Cerebellum (tissue), 4 donors: ENCODE measurements at places on chromosomes 5 and 9. TPM values are rescaled to one million over a fixed set of nuclear protein-coding genes. Genes with fewer than 3 reads are reported as not detected.
A peak's percentile ranks its signal among the peaks of the same experiment; 100 is the strongest.

Gene CPLANE1
- 76.8 TPM for total RNA-seq

Gene PKN3
- 4.2 TPM for total RNA-seq

Gene LHFPL2
- 34.2 TPM for total RNA-seq

Gene SLC9A3
- total RNA-seq: 1.8 TPM

Gene LURAP1L
- total RNA-seq: 13.3 TPM

Gene DND1
- total RNA-seq: 0.73 TPM

Gene PCDHAC2
- 34.8 TPM for total RNA-seq

Gene ANKRD18B
- 3.4 TPM for total RNA-seq

GRCh38 chr9:115207003-115207836 is 89.3 kb upstream of the TNC start:
- no peak for DNase-seq

GRCh38 chr5:128009403-128009802 is 74.2 kb upstream of the SLC12A2 start:
- DNase-seq: no peak

DNA sequence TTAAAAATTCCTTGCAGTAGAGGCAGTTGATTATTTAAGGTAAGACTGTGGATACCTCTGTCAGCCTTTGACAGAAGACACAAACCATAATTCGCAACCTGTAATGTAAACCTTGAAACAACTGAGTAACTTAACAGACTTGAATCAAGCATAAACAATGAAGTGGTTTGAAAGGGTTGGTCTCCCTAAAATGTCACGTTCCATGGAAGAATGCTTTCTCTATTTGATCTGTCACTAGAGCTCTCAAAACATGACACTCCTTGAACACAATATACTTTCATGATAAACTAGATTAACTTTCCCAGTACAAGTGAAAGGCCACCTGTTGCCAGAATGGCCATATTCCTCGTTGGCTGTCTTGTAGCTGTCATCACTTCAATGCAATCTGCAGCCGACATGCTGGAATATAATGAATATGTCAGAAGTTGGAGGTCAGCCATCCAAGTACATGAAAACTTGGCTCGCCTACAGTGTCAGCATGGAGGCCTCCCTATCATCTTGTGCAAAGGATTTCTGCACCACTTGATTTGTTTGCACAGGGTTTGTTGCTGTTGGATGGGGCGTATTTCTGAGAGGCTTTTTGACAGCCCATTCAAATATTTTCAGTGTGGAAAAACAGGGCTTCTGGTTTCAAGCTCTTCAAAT is 228.0 kb downstream of the TLE4 start:
- DNase-seq: peak; percentile 49

DNA sequence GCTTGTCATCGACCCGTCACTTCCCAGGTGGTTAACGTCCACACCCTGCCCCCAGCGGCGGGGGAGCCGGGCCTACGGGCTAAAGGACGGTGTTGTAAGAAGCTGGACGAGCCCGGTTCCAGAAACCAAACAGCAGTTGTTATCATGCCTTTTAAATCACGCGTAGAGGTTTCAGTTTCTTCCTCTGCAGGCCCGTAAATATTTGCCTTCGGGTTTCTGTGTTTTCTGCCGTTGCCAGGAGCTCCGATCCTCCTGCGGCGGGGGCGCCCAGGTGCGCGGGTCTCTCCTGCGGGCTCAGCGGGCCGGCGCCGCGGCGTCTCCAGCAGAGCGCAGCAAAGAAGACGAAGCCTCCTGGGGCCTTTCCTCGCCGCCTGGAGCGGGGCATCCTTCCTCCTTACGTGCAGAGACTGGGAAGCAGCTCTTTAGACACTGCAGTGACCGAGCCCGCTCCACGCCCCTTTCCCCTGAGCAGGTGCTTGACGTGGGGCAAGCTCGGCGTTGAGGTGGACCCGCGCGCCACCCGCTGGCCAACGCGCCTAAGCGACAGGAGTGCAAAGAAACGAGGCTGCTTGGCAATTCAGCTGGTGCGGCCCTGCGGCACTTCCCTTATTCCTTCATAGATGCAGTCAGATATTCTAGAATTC is 21.8 kb upstream of the TTC1 start:
- peak; percentile 77 for DNase-seq

GRCh38 chr9:127825319-127826051 is 22.8 kb downstream of the FPGS start:
- DNase-seq: peak; percentile 44

DNA sequence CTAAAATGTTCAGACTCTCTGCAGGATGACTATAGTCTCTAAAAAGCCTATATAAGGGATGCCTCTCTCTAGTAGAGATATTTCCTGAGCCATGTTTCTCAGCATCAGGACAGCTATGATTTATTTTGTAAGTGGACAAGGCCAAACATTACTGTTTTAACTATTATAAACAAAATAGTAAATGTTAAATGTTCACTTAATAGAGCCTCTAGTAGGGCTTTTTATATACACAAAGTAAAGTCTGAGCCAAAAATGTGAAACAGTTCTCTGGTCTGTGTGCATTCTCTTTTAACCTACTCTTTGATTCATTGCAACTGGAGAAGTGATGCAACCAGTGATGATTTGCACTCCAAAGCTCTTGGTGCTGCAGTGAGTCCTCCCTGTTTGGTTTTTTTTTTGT is 220.5 kb downstream of the GDNF start:
- no peak for DNase-seq

DNA sequence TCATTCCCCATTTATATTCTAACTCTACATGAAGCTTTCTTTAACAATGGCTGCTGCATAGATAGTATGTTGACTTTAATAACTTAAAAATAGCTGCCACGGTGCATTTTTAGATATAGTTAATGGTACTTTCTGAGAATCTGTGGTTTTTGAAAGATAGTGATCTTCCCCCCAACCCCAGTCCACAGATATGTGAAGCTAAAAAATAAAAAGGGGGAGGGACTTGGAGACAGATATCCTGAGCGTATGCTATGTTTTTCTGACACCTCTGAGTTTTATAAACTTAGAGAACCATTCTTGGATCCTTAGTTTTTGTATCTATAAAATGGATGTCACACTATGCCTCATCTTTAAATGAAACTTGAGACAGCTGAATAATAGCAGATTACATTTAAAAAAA is 120.5 kb downstream of the SNX18 start:
- DNase-seq: no peak

DNA sequence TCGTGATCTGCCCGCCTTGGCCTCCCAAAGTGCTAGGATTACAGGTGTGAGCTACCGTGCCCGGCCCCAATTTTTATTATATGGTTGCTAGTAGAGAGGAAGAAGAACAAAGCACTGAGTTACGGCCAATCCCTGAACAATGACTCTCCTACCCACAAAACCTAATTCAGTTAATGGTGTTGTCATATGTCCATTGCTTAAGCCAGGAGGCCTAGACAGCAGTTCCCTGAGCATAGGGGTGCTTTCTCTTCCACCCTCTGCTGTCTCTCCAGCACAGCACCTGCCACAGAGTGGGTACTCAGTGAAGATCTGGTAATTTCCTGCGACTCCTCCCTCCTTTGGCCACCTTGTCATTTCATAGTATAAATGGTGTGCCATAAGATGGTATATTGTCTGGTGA is 21.4 kb upstream of the LTC4S start:
- no peak for DNase-seq

DNA sequence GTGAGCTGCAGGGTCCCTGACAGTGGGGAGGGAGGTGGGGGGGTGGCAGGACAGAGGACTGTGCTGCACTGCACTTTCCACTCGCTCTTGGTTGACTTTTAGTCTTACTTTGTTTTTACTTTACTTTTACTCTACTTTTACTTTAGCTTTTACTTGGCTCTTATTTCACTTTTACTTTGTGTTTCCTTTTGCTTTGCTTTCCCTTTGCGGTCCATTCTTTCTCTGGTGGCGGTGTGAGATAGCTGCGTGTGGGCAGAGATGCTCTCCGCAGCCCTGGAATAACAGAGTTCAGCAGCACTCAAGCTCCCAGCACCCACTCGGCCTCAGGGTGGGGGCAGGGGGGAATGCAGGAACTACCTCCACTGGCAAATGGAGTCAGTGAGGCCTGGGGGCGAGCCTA is 4.7 kb downstream of the AK8 start:
- no peak for DNase-seq

DNA sequence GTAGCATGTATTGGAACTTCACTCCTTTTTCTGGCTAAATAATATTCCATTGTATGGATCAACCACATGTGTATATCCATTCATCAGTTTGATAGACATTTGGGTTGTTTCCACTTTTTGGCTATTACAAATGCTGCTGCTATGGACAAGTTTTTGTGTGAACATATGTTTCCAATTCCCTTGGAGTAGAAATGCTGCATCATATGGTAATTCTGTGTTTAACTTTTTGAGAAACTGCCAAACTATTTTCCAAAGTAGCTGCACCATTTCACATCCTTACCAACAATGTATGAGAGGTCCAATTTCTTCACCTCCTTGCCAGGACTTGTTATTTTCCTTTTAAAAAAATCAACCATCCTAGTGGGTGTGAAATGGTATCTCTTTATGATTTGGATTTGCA is 8.4 kb downstream of the FRRS1L start:
- no peak for DNase-seq

- DNase-seq: no peak
Measured at GRCh38 chr5:88873447-88873846, 9.5 kb downstream of the MEF2C start.

- DNase-seq: no peak
Measured at GRCh38 chr5:140005145-140005591, 37.9 kb downstream of the NRG2 start.

DNA sequence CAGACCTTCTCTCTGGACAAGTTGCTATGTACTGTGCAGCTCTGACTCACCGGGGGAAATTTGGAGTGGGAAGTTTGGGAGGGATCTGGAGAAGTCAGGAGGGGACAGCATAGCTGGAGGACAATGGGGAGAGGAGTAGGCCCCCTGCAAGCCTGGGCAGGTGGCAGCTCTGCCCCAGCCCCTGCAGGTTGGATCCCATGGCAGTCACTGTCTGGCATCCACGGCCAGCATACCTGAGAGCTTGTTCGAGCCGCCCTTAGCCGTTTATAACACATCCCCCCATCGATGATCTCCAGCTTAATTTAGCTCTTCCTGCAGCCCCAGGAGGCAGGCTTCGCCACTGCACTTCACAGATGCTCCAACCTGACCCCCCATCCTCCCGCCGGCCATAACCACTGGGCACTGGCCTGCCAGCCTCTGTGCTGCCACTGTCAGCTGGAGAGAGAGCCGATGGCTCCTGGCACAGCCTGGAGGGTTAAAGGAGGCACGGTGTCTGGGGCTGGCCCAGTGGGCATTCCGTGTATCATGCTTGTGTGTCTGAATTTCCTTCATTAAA is 57.7 kb upstream of the RNU6ATAC start:
- DNase-seq: no peak

GRCh38 chr5:171537070-171537849 is 117.8 kb downstream of the FGF18 start:
- no peak for DNase-seq

DNA sequence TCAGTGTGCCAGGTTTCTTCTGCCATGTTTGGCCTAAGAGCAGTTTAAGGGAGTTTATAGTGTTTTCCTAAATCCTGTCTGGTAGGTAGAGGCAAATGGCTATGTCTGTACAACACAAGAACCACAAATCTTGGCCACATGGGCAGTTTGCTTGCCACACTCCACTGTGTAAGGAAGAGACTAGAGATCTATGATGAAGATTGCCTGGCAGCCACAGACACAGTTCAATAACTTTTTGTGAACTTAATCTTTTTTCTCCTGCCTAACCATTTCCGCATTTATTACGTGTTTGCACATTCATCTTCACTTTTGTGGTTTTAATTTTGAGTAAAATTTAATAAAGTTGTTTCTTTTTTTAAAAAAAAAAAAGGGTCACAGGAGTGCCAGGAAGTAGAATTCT is 5.8 kb downstream of the MFAP3 start:
- no peak for DNase-seq

DNA sequence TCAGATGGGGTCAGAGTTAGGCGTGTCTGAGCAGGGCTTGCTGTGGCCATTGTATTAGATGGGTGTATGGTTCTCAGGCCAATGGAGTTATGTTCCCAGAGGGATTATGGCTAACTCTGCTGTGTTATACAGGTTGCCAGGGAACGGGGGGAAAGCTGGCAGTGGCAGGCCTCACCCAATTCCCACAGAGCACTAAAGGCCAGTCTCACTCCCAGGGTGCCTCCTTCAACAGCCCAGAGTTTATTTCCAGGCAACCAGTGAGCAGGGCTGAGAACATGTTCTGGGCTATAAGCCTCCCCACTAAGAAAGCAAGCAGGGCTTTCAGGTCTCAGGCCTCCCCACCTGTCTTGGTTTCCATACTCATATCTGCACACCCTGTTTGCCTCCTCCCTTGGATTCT is 597.9 kb downstream of the ZNF608 start:
- DNase-seq: no peak

DNA sequence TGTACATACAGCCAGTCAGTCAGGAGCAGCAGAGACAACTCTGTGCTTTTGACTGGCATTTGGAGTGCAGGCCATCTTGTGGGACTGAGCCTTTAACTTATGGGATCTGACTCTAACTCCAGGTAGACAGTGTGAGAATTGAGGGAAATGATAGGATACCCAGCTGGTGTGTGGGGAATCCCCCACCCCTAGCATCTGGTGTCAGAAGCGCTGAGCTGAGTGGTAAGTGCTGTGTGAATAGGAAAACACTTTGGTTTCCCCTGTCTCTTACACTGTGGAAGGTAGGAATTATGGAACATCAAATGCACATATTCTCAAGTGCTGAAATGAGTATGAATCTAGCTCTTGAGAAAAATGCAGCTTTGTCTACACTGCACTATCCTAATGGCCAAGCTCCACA is 43.9 kb downstream of the CCDC125 start:
- DNase-seq: no peak

- no peak for DNase-seq
Measured at GRCh38 chr5:145629047-145629446, 206.1 kb downstream of the PRELID2 start.

GRCh38 chr5:144395704-144396103 is 225.0 kb downstream of the KCTD16 start:
- DNase-seq: no peak

DNA sequence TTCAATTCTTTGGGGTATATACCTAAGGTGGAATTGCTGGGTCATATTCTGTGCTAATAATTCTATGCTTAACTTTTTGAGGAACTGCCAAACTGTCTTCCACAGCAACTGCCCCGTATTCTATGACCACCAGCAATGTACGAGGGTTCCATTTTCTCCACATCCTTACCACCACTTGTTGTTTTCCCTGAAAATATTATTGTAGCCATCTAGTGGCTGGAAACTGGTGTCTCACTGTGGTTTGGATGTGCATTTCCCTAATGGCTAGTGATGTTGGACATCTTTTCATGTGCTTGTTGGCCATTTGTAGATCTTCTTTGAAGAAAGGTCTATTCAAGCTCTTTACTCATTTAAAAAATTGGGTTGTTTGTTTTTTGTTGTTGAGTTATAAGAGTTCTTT is 30.7 kb downstream of the MSX2 start:
- DNase-seq: no peak

DNA sequence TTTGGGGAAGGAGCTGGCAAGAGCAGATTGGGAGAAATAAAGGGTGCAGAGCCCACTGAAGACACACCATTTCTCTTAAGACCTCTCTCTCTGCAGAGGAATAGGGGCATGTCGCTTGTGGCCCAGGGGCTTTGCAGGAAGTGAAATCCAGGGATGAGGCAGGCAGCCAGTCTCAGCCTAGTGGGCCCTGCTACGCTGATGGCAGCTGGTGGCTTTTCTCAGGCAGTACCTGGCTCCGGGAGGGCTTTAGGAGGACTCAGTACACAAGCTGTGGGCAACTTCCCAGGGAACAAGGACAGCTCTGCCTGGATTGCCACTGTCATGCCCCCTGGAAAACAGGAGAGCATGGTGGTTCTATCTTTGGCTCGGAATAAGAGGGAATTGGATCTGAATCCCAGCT is 76.2 kb upstream of the NEURL1B start:
- no peak for DNase-seq
